A375 (cell line): ENCODE measurements at places on chromosomes 3 and 15. TPM values are rescaled to one million over a fixed set of nuclear protein-coding genes. Genes with fewer than 3 reads are reported as not detected.

GRK7 gene
- total RNA-seq, result not detected in 2 replicates

DCLK3 gene
- not detected in 2 replicates for total RNA-seq

TM6SF1 gene
- total RNA-seq, result not detected in 2 replicates

RNF111 gene
- total RNA-seq, result 6.9 and 11.6 TPM in 2 replicates

TM4SF18 gene
- 5.0 and 5.3 TPM in 2 replicates for total RNA-seq

RUBCN gene
- 12.8 and 13.5 TPM in 2 replicates for total RNA-seq

SCG5 gene
- total RNA-seq, result 13.6 and 13.9 TPM in 2 replicates

GOLGA6L7 gene
- total RNA-seq, result not detected in 2 replicates

ENTPD3 gene
- total RNA-seq, result not detected in 2 replicates

PP2D1 gene
- total RNA-seq, result not detected in 2 replicates

FLNB gene
- 216 and 243 TPM in 2 replicates for total RNA-seq

CYP8B1 gene
- total RNA-seq, result 0.11 TPM in 1 of 2 replicates, not detected in the other
